ENCODE measurements at places on chromosomes 3 and 15.

- DNase-seq, result no peak
These were observed 180.8 kb downstream of the ADAMTS17 start for GRCh38 chr15:100160953-100161352.

DNA sequence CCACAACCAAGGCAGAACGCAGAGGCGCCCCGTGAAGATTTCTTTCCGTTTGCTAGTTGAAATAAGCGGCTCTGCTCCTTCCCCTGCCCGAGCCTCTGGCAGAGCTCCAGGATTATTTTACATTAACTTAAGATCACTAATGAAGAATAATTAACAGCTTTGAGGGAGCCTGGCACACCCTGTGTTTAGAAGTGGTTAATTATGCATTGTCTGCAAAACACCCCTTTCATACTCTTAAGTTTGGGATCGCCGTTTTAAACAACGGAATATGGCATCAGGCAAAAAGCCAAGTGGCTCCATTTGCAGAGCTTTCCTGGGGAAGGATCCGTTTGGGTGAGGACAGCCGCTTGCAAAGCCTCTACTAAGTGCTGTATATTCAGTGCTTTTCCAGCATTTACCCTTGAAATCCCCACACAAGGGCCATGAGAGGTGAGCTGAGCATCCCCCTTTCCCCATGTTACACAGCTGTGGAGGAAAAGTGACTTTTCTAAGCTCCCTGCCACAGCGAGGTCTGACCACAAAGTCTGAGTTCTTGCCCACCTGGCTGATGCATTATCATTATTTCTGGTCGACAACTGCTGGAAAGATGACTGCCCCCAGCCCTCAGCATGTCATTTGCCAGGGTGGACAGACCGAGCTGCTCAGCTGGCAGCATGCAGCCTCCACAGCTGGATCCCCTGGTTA lies 33.9 kb downstream of the IQSEC1 start:
- DNase-seq, result no peak

GRCh38 chr3:32989171-32989570 lies 37.7 kb downstream of the CCR4 start:
- no peak for DNase-seq

GRCh38 chr3:189937302-189938127 lies 183.2 kb downstream of the P3H2 start:
- no peak for DNase-seq

DNA sequence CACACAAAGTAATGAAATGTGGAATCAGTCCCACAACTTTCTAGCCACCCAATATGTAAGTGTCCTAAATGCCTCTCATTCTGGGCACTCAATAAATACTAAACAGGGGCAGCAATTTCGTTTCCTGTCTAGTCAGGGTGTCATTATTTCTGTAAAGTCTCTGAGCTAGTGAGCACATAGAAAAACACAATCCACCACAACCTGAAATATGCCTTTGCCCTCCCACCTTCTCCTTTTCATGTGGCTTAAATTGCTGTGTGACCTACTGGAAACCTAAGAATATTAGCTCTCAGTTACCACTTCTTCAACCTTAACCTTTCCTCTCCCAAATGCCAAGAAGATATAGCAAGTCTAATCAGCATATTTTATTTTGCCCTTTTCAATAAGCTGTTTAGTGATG lies 456.3 kb upstream of the KCNMB2 start:
- DNase-seq, result no peak

DNA sequence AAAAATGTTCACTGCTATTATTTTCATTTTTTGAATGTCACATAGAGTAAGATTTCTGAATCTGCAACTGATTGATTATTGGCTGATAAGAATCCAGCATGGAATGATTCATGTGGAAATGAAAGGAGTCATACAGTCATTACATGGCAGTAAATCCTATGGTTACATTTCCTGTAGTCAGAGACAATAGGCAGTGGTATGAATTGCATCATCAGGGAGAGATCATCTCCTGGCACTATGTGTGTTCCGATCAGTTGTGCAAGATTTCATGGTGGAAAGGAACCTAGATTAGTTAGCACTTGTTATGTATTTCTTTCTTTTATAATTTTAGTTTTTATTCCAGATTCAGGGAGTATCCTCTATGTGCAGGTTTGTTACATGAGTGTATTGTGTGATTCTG lies 38.8 kb downstream of the SLC12A1 start:
- no peak for DNase-seq

Data from activated B cell treated with CpG ODN at 0.5 μM for 24 hours (primary cell).